ENCODE measurements at places on chromosomes 3 and 15. TPM values are rescaled to one million over a fixed set of nuclear protein-coding genes. Genes with fewer than 3 reads are reported as not detected.

- DNase-seq = no peak
Measured at GRCh38 chr3:102595057-102595456, 160.2 kb downstream of the ZPLD1 start.

GRCh38 chr15:26171266-26171665 is 308.1 kb upstream of the ATP10A start:
- no peak for DNase-seq

The ARHGEF3 gene
- total RNA-seq = 13.4 TPM

DNA sequence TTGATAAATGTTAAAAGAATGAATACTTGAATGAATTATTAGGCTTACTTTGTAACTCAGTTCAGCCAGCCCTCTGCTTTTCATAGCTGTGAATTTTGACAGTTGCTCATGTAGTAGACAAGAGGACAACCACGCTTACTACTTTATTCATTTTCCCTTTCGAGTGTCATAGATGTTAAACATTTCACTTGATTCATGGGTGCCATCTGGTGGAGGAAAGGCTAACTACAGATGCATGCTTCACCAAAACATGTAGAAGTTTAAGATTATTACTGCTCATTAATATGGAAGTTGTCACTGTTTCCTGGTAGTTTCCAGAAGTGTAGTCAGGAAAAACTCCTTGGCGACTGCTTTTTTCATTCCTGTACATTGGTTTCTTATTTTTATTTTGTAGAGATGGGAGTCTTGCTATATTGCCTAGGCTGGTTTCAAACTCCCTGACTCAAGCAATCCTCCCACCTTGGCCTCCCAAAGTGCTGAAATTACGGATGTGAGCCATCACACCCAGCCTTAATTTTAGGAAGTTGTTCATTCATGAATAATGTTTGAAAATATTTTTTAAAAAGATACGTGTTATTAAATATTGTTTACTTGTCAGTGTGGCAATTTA is 163.2 kb downstream of the B3GALNT1 start:
- DNase-seq = peak; percentile 72

DNA sequence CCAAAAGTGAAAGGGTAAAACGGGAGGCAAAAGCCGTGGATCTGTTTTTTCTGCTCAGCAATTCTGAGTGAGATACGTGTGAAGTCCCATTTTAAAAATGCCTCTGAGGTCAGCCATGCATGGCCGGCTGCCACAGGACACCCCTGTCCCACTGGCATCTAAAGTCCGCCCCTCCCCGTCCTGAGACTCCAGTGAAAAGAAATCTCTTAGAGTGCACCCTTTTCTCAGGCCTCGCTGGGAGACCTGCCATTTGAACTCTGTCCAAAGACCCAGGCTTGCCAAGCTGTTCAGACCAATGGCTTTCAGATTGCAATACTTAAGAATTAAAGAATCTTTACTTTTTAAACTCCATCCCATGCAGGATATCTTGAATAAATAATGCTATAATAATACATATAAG is 61.0 kb upstream of the SLC24A5 start:
- no peak for DNase-seq

- DNase-seq = no peak
Measured at GRCh38 chr3:119613201-119613600, 15.5 kb downstream of the PLA1A start.

The RPS27L gene
- total RNA-seq = 330 TPM

The CHRNA7 gene
- total RNA-seq = 4.8 TPM

GRCh38 chr15:100309109-100310040 is 32.4 kb downstream of the ADAMTS17 start:
- no peak for DNase-seq

DNA sequence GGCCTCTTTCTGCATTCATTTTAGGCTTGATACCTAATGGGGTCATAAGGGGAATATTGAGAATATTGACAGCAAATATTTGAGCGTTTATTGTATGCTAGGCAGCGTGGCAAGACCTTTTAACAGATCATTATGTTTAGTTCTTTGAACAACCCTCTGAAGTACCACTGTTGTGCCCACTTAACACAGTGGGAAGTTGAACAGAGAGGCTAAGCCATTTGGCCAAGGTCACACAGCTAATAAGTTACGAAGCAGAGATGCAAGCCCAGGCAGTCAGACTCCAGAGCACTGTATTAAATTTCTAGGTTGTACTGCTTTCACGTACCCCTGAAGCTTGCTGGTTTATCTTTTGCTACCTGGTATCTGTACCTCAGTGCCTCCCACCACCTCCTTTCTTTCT is 1.1 kb downstream of the RAB7A start:
- no peak for DNase-seq

The PCYT1A gene
- total RNA-seq = 98.9 TPM

DNA sequence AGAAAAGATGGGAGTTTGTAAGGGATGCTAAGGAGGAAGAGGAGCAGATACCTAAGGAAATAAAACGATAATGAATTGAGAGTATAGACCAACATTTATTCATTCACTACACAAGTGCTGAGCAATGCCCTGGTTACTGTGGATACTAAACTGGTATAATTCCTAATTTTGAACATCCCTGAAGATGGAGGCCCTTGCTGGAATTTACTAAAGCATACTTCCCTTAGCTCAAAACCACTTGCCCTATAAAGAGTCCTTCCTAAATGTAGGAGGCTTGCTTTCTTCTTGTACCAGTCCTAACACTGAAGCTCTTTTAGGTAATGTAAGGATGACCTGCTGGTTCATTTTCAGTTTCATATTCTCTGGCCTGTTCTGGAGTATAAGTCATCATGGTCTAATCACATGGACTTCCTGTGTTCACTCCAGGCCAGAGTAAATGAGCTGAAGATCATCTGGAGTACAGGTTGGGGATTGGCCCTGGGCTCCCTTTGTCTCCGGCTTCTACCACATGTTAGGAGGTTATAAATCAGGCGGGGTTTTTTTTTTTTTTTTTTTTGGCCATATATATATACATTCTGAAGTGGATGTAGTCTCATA is 40.1 kb upstream of the MTMR10 start:
- no peak for DNase-seq

DNA sequence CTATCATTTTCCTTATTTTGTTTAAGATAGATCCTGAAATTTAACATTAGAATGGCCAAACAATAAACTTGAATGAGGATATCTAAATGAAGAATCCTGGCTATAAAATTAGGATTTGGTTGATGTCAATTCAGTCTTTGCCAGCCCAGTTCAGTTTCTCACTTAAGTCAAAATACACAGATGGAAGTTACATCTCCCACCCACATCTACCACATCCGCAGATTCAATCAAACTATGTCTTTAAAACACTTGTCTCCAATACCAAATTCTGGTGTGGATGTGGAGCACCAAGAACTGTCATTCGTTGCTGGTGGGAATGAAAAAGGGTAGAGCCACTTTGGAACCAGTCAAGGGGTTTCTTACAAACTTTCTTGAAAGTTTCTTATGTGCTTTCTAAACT is 18.2 kb downstream of the CBLB start:
- DNase-seq = no peak

- no peak for DNase-seq
Measured at GRCh38 chr3:168417016-168417415, 321.3 kb upstream of the GOLIM4 start.

- no peak for DNase-seq
Measured at GRCh38 chr3:60185161-60185560, 1066.1 kb downstream of the FHIT start.

DNA sequence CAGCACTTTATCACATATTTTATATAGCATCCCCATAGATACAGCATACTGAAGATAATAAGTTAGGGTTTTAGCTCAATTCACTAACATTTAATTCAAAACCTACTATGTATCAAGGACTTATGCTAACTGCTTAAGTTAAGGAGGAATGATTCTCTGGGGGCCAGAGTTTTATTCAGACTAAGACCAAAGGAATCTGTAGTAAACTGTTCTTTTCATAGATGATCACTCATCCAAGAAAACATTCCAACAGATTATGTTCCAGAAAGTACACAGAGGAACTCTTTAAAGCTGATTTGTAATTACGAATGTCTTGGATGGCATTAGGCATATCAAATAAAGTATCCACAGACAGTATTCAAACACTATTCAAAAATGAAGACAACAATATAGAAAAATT is 226.4 kb downstream of the SCAPER start:
- no peak for DNase-seq

DNA sequence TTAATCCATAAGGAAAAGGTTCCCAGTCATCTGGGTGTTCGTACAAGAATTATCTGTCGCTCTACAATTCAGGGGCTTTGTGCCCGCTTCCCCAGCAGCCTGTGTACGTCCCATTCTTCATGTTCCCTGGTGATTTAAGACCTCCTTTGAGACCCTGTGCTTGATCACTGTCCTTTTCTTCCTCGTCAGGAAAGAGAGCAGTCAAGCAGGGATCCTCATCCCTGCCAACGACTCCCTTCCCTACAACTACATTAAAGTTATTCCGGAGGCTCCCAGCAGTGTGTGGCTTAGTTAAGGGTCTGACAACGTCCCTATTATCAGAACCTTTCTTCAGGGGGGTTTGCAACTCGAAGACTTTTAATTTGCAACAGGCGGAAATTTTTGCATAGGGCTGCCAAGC is 175.7 kb downstream of the FOXP1 start:
- no peak for DNase-seq

DNA sequence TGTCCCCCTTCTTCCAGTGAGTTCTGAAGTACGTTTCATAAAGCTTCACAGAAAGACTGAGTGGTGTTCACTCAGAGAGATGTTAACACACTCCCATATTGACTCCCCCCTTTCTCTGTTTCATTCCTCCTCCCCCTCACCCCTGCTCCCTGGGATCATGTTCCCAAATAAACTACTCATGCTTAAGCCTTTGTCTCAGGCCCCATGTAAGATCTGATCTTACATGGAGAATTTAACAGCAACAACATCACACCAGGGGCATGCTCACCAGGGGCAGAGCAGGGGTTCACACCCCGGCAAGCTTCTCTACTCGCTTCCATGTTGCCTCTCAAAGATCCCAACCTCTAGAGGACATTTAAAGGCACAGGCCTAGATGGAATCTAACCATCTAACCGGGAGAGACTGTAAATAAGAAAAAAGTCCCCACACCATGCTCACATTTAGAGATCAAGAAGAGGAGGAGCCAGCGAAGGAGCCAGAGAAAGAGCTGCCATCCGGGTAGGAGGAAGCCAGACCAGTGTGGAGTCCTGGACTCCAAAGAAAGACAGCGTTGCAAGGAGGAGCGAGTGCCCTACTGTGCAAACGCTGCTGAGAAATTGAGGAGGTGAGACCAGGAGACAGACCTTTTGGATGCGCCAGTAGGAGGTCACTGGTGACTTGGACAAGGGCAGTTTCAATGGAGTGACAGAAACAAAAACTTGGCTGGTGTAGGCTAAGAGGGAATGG is 21.4 kb upstream of the SRP14 start:
- DNase-seq = no peak

The SPINT1 gene
- 8.0 TPM for total RNA-seq

DNA sequence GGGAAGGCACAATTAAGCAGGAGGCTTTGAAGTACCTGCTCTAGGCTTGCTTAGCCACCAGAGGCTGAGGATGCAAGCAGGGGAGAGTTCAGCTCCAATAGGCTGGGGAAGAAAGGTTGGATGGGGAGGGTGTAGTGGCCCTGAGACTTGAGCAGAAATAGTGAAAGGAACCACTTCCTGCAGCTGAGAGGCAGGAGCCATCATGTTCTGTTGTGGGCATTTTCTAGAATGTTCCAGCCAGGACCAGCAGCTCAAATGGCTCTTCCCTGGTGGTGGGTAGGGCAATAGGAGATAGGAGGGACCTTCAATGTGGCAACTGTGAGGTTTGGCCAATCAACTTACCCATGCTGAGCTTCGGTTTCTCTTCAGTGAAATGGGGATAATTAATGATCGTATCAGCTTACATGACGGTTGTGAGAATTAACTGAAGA is 79.1 kb upstream of the CGNL1 start:
- no peak for DNase-seq
